ENCODE measurements at places on chromosomes 16 and 17.

DNA sequence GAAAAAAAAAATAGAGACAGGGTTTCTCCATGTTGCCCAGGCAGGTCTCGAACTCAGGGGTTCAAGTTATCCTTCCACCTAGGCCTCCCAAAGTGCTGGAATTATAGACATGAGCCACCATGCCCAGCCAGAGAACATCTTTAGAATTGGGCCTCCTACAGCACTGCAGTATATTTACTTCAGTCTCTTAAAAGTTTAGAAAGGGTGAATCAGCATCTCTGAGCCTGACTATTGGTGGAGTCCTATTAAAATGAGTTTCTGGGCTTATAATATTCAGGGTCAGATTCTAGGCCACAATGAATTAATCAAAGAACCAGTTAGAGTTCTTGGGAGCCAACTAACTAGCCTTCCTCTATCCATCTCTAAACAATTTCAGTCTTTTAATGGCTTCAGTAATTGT, 22.8 kb downstream of the TADA2A start:
- no peak for DNase-seq

- DNase-seq, result no peak
These were observed 24.6 kb upstream of the GUCY2D start for GRCh38 chr17:7977805-7978204.

- no peak for DNase-seq
These were observed 31.0 kb downstream of the ERCC4 start for GRCh38 chr16:13950821-13951547.

DNA sequence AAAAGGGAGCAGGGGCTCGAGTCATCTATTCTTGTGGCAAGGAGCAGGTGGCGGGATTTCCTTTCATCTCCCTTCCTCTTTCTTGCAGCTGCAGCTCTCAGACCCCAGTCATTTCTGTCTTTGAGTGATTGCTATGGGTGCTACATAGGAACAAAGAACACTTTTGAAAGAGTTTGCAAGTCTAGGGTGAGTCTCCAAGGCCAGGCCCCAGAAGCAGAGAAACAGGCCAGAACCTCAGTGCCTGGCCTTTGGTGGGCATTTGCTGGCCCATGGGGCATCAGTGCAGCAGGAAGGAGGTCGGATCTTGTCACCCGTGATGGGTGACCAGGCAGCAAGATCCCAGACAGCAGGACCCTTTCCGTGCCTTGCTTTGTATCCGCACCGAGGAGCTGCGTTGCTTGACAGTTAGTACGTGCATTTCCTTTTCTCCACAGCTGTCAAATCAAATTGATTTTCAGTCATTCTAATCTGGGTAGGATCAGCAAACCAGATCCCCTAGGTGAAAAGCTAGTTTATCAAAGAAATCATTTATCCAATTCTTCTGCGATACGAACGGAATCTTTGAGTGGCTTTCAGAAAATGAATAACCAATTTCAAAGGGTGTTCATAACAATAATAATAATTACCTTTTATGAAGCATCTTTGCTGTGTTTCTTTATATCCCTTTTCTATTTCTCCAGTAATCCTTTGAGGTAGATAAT, 244.6 kb upstream of the MAF start:
- DNase-seq, result no peak

DNA sequence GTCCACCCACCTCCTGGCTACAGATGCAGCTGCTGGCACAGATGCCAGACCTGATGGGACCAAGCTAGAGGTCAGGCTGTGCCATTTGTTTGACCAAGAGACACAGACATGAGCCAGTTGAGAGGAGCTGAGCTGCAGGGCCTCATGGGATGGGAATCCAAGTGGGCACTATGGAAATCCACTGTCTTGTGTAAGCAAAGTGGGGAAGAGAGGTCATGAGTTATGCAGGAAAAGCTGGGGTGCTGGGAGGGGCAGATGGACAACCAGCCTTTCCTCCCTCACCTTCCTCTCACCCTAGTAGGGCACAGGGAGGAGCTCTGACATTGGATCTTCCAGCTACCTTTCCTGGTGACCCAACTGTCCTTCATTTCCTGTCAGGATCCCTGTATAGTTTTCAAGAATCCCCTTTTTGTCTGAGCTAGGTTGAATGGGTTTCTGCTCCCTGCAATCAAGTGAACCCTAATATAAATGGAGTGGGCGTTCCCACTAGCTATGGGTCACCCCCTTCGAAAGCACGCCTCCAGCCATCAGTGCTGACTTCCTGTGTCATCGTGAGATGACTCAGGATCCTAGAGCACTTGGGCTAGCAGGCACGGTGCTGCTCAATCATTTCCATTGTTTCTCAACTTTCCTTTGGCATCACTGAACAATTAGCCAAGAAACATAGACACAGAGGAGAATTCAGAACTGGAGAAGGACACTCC, 13.6 kb downstream of the ATPAF2 start:
- DNase-seq, result no peak

GRCh38 chr16:80459331-80459777, 81.4 kb upstream of the DYNLRB2 start:
- DNase-seq, result no peak

GRCh38 chr17:10050597-10051101, 145.6 kb upstream of the RCVRN start:
- no peak for DNase-seq

GRCh38 chr16:53780051-53780450, 76.1 kb downstream of the FTO start:
- DNase-seq, result no peak

GRCh38 chr17:78484271-78485246, 92.6 kb downstream of the DNAH17 start:
- DNase-seq, result no peak

DNA sequence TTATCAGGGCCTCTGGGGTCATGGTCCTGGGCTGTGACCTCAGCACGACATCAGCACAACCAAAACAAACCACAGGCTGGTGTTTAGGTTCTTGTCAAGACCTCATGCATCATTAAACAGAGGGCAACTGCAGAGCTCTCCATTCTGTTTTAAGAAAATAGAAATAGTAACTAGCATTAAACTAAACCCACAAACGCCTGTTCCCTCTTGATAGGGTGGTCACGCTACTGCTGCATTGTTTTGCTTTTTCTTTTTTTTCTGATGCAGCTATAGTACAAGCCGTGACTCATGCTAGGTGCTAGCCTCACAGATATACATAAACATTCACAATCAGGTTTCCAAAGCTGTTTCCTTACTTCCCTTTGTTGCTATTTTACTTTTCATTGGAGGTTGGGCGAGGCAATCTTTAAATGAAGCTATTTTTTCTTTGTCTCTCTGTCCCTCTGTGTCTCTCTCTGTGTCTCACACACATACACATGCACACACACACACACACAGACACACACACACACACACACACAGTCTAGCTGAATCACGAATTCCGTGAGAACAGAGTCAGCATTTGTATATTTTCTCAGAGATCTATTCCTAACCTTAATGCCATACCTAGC, 310.3 kb downstream of the CDH13 start:
- DNase-seq, result no peak

DNA sequence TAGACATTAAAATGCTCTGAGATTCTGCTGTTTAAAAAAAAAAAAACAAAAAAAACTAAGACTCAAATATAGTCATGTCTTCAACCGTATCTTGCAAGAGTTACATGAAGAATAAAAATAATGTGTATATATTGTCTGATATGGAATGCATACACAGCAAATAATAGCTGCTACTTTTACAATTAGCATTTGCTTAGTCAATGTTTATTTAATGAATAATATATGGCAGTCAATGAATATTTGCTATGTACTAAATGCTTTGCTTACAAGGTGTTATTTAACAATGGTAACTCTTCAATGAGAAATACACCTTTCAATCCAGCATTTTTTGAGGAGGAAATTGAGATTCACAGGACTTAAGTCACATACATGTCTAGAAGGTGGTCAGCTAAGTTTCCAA, 718.8 kb upstream of the SOX9 start:
- no peak for DNase-seq

GRCh38 chr16:30748634-30749445, 615 bp downstream of the PHKG2 start:
- peak; percentile 61 for DNase-seq

DNA sequence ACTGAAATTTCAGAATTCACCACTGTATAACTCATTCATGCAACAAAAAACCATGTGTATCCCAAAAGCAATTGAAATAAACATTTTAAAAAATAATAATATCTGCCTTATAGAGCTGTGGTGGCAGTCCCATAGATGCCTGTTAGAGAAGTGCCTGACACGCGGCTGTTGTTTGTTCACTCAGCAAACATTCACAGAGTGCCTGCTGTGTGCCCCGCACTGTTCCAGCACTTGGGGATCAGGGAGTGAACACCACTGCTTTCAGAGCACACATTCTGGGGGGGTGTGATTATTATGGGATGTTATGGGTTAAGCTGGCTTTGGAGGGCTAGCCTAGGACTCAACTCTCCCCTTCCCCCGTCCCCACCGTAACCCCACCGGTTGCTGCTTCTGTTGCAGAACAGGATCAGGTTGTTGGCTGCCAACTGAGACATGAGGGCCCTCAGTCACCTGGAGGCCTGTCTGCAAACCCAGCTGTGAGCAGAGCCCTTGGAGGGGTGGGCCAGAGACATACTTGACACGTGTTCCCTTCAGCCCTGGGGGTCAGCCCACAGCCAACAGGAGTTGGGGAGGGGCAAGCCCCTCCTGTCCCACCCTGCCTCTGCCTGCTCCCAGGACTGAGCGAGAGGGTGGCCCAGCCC, 103.3 kb upstream of the CIBAR2 start:
- no peak for DNase-seq

DNA sequence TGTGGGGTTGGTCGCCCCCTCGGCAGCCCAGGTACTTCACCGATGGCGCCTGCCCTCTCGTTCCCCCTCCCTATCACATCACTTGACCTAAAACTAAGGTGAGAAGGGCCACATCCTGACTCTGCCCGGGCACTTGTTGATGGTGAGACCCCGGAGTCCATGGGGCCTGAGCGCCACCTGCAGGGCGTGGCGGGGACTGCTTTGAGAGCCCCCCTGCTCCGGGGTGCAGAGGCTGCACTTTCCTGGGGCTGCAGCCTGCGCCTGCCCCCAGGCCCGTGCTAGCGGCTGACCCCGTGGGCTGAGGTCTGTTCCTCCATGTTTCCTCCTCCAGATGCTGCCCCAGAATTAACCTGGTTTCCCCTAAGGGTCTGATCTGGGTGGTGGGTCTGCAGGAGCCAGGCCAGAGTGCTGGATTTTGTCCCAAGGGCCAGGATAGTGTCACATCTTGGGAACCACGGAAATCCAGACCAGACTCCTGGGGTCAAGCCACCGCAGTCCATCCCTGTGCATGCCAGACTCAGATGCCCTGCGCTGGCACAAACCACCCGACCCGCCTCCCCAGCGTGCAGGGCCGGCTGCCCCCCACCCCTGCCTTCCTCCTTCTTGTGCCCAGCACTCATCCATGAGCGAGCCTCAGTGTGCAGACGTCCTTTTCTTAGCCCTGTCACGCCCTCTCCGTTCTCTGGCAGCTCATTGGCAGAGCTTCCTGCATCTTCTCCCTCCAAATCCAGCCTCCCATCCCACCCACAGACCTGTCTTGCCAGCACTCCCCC, 2.7 kb downstream of the NDUFAF8 start:
- peak; percentile 93 for DNase-seq

- DNase-seq, result no peak
These were observed 479.0 kb upstream of the SALL1 start for GRCh38 chr16:51630076-51630475.

DNA sequence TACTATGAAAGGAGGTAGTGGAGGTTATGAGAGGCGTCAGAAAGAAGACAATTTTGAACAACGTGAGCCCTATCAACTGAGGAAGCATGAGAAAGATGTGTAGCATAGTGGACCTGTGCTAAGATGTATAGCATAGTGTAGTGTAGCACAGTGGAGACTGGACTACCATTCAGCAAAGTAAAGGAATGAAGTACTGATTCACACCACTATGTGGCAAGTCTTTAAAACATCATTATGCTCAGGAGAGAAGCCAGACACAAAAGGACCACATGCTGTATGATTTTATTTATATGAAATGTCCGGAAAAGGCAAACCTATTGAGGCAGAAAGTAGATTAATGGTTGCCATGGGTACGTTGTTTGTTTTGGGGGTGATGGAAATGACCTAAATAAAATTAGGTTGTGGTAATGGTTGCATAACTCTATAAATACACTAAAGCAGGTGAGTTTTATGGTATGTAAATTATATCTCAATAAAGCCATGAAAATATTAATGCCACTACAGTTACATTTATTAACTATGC, 20.4 kb upstream of the XYLT1 start:
- DNase-seq, result no peak
